Amygdala (tissue), 56 donors: ENCODE measurements at places on chromosomes 1 and 21.

DNA sequence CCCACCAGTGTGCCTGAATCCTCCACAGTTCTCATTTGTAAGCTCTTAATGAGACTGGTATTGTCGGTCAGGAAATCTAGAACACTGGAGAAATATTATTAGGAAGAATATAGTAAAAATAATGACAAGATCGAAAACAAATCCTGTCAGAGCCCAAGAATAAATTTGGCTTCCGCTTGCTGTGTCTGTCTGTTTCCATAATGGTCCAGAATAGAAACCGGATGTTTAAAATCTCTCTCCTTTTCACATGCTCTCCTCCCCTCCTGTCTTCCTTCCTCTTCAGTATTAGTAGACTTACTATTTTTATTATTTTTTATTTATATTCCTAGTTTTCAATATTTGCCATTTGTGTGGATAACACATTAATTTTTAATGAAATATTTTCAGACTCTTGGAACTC, 187.7 kb downstream of the SDCCAG8 start:
- no peak for DNase-seq

DNA sequence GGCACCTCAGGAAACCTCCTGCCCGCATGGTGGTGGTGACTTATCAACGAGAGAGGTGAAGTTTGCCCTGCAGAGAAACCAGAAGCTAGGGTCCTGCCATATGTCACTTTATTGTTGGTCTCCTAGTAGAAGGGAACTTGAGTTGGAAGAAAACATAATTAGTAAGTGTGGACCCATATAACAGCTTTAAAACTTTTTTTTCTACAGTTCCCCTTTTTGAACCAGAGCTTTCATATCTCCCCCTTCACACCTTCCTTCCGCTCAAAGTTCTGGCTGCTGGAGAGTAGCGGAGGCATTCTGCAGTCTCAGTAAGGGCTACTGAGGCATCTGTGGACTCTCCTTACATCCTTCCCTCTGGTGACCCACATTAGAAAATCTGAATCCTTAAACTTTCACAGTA, 48.9 kb downstream of the PHC2 start:
- DNase-seq, result no peak

GRCh38 chr1:13737398-13737797, 37.4 kb downstream of the PRDM2 start:
- no peak for DNase-seq

DNA sequence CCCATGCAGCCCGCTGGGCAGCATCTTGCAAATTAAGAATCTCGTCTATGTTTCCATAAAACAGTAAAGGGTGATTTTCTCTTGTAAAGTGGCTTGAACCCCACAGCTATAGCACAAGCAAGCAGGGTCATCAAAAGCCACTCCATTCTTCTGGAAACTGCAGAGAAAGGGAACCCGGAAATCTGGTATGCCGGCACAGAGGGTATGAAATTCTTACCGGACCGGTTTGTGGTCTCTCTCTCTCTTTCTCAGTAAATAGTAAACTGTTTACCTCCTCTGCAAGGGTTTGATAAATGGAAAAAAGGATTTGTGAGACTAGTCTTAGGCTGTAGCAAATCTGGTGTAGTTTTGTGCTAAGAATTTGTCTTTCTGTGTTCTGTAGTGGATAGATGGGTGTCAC, 2.7 kb upstream of the ADSS2 start:
- no peak for DNase-seq

- DNase-seq, result no peak
These were observed 240.9 kb downstream of the GRIK3 start for GRCh38 chr1:36793452-36793851.

DNA sequence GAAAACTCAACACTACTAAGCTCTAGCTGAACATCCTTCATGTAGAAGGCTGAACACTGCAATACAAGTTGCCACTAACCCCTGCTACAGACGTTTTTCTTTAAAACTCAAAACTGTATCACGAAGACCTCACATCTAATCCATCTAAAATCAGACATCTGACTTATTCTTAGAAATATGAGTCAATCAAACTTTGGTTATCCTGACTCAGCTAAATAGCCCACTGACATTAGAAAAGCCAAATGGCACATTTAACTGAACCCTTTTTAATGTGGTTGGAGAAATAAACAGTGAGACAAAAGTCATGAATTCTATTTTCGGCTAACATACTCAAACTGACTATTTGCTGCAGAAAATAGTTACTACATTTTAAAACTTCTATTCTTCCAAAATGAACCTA, 35.6 kb downstream of the WLS start:
- no peak for DNase-seq

DNA sequence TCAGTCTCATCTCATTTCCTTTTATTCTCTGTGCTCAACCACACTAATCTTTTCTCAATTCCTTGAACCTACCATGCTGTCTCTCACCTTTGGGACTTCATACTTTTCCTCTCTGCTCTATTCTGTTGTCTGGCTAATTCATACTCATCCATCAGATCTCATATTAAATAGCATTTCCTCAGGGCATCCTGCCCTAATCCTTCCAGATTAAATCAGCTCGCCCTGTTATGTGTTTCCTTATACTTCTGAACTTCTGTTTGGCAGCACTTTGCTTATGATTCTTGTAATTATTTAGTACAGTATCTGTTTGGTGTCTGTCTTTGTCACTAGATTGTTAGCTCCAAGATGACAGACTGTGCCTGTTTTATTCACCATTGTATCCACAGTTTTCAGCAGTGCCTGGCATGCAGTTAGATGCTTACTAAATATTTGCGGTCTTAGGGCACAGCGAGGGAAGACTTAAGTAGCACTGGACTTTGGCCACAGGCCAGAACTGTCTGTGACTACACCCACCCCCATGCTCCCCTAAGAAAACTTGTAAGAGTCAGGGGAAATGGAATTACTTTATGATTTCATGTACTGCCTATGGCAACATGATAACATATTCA, 9.9 kb upstream of the CAP1 start:
- no peak for DNase-seq
